PC-3 (cell line): ENCODE measurements at places on chromosomes 12 and 14. TPM values are rescaled to one million over a fixed set of nuclear protein-coding genes. Genes with fewer than 3 reads are reported as not detected.

GRCh38 chr12:64556231-64556630 is 54.1 kb upstream of the RASSF3 start:
- H3K27ac ChIP-seq = no peak overlapping the region
- H3K27me3 ChIP-seq = no peaks in the 10 kb centered on the region
- peaks cover 16% of the 10 kb centered on the region for H3K4me1 ChIP-seq
- H3K4me3 ChIP-seq = no peak overlapping the region

DNA sequence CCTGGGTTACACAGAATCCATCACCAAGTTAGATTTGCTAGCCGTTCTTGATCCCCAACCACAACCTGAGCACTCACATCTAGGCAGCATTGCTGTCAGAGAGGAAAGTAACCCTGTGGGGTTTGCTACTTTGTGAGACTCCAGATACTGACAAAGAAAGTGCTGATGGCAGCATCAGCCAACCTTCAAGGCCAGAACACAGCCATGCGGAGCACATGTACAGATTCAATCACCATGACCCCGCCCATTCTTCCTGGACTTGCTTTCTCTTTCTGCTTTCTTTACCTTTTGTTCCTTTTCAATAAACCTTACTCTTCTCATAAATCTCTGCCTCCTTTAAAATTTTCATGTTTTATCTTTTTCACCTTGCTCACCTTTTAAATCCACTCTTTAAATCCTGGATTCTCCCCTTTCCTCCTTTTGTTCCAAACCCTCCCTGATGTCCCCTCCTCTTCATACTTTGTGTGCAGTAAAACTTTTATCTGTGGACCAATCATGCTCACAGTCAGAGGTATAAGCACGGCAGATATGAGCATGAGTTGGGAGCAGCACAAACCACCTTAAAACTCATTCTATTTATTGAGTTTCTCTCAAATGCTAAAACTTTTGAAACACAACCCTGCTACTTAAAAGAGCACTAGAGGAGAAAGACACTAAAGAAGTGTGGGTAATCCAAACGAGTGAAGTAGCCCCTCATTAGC is 21.9 kb upstream of the CERS5 start:
- DNase-seq = no peak
- H3K36me3 ChIP-seq = no peaks in the 10 kb centered on the region; the same call in 1 of the 2 replicates
- H3K4me3 ChIP-seq = no peak overlapping the region
- H3K27ac ChIP-seq = no peak overlapping the region
- peaks cover 34% of the 10 kb centered on the region for H3K4me1 ChIP-seq

DNA sequence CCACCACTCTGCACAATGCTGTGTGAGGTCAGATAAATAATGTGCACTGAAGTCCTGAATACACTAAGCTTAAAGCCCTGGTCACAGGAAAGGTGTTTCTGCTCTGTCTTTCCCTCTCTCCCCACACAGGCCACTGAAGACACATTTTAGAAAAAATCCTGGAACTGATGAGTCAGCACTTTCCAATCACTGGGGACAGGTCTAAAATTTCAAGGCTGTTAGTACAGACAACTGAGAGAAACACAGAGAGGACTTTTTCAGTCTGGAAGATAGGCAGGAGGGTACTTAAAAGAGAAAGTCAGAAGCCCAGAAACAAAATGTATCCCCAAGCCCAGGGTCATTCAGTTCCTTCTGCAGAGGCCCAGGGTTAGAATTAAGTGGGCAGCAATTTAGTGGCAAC is 333.9 kb upstream of the CCDC196 start:
- no peaks in the 10 kb centered on the region for H3K4me1 ChIP-seq
- no peaks in the 10 kb centered on the region for H3K36me3 ChIP-seq
- no peak overlapping the region for H3K27ac ChIP-seq
- no peak for DNase-seq
- peaks cover 26% of the 10 kb centered on the region for H3K27me3 ChIP-seq

DNA sequence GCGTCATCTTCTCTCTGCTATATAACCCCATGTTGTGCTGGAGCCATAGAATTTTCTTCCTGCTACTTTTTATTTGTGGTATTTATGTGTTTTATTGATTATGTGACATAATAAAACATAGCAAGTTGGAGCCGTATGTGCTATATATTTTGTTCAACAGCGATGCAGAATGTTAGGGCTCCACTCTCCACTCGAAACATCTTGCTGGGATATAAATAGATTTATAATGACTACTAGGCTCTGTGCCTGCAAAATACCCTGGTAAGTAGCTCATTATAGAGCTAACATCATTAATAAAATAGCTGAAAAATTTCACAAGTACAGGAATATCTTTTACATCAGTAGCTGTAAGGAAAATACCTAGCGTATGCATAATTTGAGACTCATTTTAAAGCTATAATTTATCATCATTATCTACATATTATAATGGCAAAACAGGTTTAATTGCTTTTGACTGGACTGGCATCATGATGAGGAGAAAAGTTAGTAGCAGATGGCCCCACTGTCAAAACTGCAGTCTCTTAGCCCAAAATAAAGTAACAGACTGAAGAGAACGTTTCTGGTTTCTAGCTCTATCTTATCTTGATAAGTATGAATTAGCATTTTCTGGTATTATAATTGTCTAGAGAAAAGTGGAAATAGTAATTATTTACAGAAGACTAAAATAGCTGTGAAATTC is 263.0 kb downstream of the NEDD1 start:
- no peak overlapping the region for H3K4me3 ChIP-seq
- DNase-seq = no peak
- no peak overlapping the region for H3K27ac ChIP-seq
- H3K27me3 ChIP-seq = peaks cover 54% of the 10 kb centered on the region

DNA sequence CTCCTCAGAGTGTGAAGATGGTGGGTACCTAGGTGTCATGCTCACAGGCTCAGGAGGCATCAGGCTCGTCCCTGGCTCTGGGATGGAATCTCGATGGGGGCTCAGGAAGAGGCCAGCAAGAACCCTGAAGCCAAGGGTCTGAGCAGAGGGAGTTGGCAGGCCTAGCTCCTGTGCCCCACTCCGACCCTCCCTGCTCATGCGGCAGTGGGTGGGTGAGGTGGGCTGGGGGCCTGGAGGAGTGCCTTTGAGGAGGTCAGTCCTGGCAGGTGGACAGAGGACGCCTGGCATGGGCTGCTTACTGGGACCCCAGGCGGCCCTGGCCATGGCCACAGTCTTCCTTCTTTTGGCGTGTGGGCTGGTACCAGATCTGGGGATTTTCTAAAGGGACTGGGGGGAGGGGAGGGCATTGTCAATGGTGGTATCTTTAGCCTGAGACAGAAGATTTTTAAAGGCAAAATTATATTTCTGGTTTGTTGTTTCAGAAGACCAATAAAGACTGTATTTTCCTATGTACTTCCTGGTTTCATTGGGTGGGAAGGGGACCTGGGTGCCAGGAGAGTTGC is 16.0 kb downstream of the LRTM2 start:
- peaks cover 28% of the 10 kb centered on the region for H3K27me3 ChIP-seq
- no peak overlapping the region for H3K27ac ChIP-seq
- H3K4me3 ChIP-seq = no peak overlapping the region

GRCh38 chr12:69092137-69092536 is 147.2 kb upstream of the CPSF6 start:
- DNase-seq = no peak
- peaks cover 34% of the 10 kb centered on the region; the same call in 1 of the 2 replicates for H3K27me3 ChIP-seq
- no peak overlapping the region for H3K4me3 ChIP-seq
- no peaks in the 10 kb centered on the region for H3K36me3 ChIP-seq

GRCh38 chr14:103391048-103391447 is 5.8 kb downstream of the MARK3 start:
- no peak overlapping the region for H3K4me3 ChIP-seq
- H3K4me1 ChIP-seq = peaks cover 41% of the 10 kb centered on the region
- DNase-seq = peak; percentile 77

DNA sequence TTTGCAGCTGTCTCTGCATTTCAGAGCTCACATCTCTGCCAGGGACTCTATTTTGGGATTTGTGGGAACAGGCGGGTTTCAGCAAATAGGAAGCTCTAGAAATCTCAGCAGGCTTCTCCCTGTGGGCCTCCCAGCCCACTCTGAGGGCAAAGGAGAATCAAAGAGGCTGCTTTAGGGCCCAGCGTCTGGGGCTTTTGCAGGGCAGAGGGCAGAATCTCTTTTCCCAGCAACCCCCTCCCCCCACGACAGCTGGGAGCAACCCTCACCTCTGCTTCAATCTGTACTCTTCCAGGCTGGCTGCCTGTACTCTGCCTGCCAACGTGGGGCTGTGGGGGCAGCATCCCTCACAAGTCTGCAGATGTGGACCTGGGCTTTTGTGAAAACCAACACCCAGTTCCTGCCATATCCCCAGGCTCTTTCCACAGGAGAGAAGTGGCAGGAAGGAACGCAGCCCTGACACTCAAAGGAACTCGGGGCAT is 529.6 kb upstream of the TBX3 start:
- no peaks in the 10 kb centered on the region for H3K27me3 ChIP-seq
- H3K4me1 ChIP-seq = no peaks in the 10 kb centered on the region
- no peak overlapping the region for H3K4me3 ChIP-seq
- no peaks in the 10 kb centered on the region for H3K36me3 ChIP-seq

DNA sequence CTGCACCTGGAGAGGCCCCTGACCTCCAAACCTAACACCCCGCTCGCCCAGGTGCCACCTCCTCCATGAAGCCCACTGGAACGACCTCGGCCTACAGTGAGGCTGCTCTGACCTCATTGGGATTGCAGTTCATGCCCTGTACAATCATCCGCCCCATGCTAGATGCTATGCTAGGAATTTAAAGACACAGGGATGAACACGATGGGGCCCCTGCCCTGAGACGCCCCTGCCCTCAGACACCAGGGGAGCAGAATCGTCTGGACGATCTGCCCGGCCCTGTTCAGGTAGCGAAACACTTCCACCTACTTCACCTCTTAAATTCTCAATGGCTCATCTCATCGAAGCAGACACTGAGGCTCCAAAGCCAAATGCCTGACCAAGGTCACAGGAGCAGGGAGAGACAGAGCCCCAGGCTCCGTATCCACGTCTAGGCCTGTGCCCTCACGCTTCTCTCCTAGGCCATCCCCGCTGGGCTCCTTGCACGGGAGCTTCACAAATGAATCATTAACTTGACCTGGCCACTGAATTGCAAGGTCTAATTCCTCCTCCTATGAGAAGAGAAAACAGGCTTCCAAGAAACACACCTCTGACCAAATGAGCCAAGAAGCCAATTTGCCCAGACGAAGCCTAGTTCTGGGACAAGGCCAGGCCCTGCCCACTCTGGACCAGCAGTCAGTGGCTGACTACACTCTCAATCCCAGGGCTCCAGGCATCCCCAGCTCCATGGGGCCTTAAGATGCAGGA is 35.2 kb downstream of the SCARB1 start:
- H3K4me3 ChIP-seq = 0 out of 2 replicates have a peak overlapping the region, but pooled peaks have one; percentile 4
- no peaks in the 10 kb centered on the region for H3K27me3 ChIP-seq
- peaks cover 3% of the 10 kb centered on the region; the same call in 1 of the 2 replicates for H3K36me3 ChIP-seq
- peak overlapping the region; percentile 78 for H3K27ac ChIP-seq
- H3K4me1 ChIP-seq = peaks cover 23% of the 10 kb centered on the region
- peak; percentile 72 for DNase-seq

- H3K36me3 ChIP-seq = no peaks in the 10 kb centered on the region
- H3K4me3 ChIP-seq = no peak overlapping the region
- DNase-seq = no peak
- no peaks in the 10 kb centered on the region; the same call in 1 of the 2 replicates for H3K4me1 ChIP-seq
- no peaks in the 10 kb centered on the region for H3K27me3 ChIP-seq
- no peak overlapping the region for H3K27ac ChIP-seq
These were observed 50.2 kb downstream of the TPCN1 start for GRCh38 chr12:113271466-113271852.

DNA sequence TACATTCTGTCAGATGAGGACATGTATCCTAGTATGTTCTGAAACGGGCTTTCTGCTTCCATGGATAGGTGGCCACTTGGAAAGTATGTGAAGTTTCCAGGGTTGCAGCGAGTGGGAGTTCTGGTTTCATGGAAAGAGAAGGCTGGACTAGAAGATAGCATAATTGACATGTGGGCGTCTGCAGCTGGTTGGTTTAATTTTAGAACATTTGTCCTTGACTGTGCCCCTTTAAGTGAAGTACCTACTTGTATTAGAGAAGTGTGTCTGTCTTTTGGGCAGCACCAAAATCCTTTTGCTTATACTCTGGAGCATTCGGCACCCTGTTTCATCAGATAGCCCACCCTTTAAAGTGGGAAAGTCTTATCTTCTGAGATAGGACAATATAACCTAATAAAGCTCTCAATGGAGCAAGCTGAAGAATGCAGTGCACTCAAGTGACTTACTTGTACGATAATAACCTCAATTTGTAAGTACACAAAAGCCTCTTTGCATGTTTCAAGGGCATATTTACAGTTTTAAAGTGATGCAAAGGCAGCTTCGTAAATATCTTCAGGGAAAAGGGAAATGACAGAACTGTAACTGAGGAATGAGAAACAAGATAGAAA is 35.2 kb downstream of the NTN4 start:
- no peaks in the 10 kb centered on the region for H3K27me3 ChIP-seq
- 0 out of 2 replicates have a peak, but pooled peaks cover 6% of the 10 kb centered on the region for H3K4me1 ChIP-seq
- H3K36me3 ChIP-seq = peaks cover 16% of the 10 kb centered on the region
- DNase-seq = no peak
- no peak overlapping the region for H3K4me3 ChIP-seq

DNA sequence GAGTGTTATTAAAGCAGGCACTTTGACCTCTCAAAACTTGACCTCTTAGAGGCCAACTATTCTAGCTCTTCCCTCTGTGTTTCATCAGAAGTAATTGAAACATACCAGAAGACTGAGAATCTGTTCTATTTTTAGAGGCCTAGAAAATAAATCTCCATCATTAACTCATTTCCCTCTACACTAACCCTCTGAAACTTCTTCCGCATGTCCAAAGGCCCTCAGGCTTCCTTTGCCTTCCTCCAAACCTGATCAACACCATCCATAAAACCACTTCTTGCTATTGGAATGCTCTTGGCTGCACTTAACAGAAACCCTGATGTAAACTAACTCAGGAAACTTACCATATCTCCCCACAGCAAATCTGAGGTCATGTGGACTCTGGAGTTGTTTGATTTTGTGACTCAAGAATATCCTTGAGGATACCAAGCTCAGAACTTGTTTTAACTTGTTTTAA is 196.4 kb downstream of the RPAP3 start:
- H3K4me3 ChIP-seq = no peak overlapping the region
- no peaks in the 10 kb centered on the region for H3K36me3 ChIP-seq
- no peak overlapping the region for H3K27ac ChIP-seq
- no peak for DNase-seq
- H3K4me1 ChIP-seq = peaks cover 13% of the 10 kb centered on the region

GRCh38 chr14:102029956-102030355 is 56.9 kb downstream of the HSP90AA1 start:
- peaks cover 52% of the 10 kb centered on the region for H3K4me1 ChIP-seq
- peaks cover 78% of the 10 kb centered on the region for H3K36me3 ChIP-seq
- no peak overlapping the region for H3K4me3 ChIP-seq
- peak overlapping the region; percentile 83 for H3K27ac ChIP-seq

- H3K4me3 ChIP-seq = peak overlapping the region; percentile 92
- H3K27ac ChIP-seq = no peak overlapping the region
- no peaks in the 10 kb centered on the region for H3K36me3 ChIP-seq
- peak; percentile 15 for DNase-seq
- no peaks in the 10 kb centered on the region for H3K27me3 ChIP-seq
These were observed 51.1 kb downstream of the GTF2A1 start for GRCh38 chr14:81169711-81170103.

GRCh38 chr12:78035901-78036606 is 205.4 kb downstream of the NAV3 start:
- no peaks in the 10 kb centered on the region for H3K36me3 ChIP-seq
- H3K4me3 ChIP-seq = no peak overlapping the region
- H3K27ac ChIP-seq = no peak overlapping the region
- H3K4me1 ChIP-seq = no peaks in the 10 kb centered on the region
- no peak for DNase-seq

RNU4-1 gene
- under 0.01 TPM in 2 replicates for total RNA-seq

KRT86 gene
- total RNA-seq = 0.98 and 1.2 TPM in 2 replicates

CCDC197 gene
- not detected in 2 replicates for total RNA-seq

GALNT6 gene
- total RNA-seq = 93.4 and 101 TPM in 2 replicates

TAS2R9 gene
- not detected in 2 replicates for total RNA-seq

CISTR gene
- not detected in 2 replicates for total RNA-seq

KLHL33 gene
- 0.17 TPM in 1 of 2 replicates, not detected in the other for total RNA-seq
